ENCODE measurements at places on chromosomes 5 and 9.

DNA sequence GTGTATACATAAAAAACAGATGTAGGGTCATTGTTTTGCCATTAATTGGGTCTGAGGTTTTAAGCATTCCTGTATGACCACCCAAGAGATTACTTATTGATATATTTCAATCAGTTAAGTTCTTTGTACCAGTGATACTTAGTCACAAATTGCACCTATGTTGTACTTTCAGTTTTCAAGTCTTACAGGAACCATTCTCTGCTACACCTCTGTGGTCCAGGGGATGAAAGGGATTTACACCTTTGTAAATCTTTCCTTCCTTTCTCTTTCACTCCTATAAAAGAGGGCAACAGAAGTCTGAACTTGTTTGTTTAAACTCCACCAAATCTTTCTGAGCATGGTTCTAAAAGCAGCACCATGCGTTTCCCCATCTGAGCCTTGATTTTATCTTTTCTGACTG lies 86.1 kb downstream of the DEPDC1B start:
- no peak for DNase-seq

- DNase-seq: no peak
Observed at GRCh38 chr9:19371942-19372341, 8.1 kb downstream of the RPS6 start.

GRCh38 chr9:126061575-126061974 lies 265.1 kb upstream of the MVB12B start:
- DNase-seq: no peak

- DNase-seq: no peak
Observed at GRCh38 chr5:109971968-109972367, 282.2 kb downstream of the MAN2A1 start.

DNA sequence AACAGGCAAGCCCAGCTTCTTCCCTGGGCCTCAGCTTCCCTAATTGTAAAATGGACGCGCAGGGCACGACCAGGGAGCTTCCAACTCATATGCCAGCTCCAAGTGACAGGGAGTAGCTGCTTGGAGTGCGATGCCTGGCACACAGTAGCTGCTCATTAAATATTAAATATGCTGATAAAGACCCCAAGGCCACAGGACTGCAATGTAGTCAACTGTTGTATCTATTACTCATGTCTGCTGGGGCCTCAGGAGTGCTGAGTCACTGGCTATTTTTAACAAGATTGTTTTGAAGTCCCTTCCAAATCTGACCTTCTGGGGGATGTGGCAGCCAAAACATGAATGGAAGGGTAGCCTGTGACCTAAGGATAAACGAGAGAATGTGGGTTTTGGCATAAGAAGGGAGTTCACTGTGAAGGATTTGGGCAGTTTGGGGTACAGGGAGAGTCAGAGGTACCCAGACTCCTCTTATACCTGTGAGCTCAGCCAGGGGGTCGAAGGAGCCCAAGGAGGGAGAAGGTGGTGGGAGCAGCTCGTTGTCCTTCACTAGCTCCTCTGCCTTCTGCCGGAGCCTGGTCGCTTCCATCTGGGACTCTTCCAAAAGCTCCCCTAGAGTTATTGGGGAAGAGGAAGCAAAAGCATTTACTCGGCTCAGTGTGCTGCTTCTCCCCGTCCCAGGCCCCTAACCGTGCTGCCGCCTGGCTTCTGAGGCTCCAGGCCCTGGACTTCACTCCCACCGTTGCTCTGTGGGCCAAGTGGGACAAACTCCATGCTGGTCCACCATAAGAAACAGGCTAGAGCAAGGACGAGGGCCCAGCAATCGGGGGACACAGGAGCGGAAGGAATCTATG lies 17.5 kb downstream of the TNIP1 start:
- DNase-seq: no peak

- no peak for DNase-seq
Observed at GRCh38 chr5:60196385-60197113, 303.0 kb upstream of the PDE4D start.

DNA sequence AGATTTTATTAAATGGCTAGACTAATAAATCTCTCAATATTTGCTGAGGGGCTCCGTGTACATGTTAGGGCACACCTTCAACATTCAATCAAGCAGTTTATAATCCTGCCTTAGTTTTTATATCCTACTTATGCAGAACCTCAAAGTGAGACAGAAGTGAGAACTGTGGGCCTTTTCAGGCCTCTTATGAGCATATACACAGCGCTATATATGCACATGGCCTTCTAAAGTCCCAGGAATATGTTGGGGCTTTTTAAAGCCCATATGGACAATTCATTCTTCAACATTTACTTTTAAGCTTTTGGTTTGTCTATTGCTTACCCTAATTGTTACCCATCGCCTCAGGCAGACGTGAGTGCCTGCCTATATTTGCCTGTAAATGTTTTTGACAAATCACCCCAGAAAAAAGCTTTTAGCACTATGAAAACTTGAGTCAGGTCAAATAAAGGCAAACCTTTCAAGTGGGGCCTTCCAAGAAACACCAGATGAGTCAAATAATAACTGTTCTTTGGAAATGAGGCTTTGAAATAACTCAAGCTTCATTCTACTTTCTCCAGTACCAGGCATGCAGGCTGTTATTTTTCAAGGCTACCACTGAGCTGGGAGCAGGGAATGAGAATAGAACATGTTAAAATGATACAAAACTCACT lies 58.2 kb downstream of the ESM1 start:
- no peak for DNase-seq

DNA sequence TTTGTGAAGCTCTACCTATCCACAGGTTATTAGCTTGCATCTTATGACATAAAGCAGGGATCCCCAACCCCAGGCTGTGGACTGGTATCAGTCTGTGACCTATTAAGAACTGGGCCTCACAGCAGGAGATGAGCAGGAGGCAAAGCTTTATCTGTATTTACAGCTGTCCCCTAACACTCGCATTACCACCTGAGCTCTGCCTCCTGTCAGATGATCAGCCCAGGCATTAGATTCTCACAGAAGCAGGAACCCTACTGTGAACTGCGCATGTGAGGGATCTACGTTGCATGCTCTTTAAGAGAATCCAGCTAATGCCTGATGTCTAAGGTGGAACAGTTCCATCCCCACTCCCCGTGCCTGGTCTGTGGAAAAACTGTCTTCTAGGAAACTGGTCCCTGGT lies 19.7 kb downstream of the FBXW11 start:
- no peak for DNase-seq

GRCh38 chr5:171067540-171068130 lies 205.8 kb downstream of the RANBP17 start:
- no peak for DNase-seq

- DNase-seq: no peak
Observed at GRCh38 chr5:74576941-74577456, 63.5 kb downstream of the ENC1 start.

GRCh38 chr9:136799079-136799853 lies 3.1 kb downstream of the CCDC183 start:
- peak; percentile 73 for DNase-seq

- no peak for DNase-seq
Observed at GRCh38 chr5:64333886-64334285, 168.2 kb downstream of the RNF180 start.

DNA sequence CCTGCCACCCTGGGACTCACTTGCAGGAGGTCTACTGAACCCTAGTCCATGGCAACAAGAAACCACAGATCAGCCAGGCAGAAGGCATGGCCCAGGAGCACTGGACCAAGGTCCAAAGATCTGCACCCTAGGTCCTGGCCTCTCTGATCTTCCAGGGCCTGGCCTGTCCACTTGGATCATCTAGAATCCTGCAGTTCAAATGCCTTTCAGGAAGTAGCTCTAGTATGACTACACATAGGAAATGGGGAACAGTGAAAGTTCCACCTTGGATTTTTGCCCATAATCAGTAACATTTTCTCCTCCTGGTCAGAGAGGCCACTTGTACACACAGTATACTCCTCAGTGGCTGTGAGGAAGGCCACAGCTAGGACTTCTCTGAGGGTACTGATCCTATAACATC lies 11.5 kb downstream of the ANXA6 start:
- no peak for DNase-seq

- no peak for DNase-seq
Observed at GRCh38 chr5:170644501-170644900, 139.0 kb upstream of the GABRP start.

GRCh38 chr5:53962306-53962705 lies 348.1 kb downstream of the ARL15 start:
- no peak for DNase-seq

DNA sequence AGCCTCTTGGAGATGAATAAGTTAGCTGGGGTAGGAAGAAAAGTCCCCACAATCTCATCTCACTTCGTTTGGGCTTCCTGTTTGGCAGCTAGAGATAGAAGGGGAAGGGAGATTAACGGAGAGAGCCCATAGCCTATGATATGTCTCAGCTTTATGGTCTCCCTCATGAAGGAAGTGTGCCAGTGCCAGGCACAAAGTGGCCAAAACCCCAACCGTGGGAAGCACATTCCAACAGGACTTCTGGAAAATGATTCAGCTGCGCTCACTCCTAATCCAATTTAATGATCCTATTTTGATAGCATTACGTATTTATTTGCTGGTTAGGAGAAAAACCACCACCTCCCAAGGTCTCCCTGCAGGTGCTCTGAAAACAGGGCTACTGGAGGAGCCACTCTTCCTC lies 303.1 kb upstream of the CLINT1 start:
- no peak for DNase-seq

GRCh38 chr5:126046846-126047571 lies 376.2 kb upstream of the GRAMD2B start:
- no peak for DNase-seq

DNA sequence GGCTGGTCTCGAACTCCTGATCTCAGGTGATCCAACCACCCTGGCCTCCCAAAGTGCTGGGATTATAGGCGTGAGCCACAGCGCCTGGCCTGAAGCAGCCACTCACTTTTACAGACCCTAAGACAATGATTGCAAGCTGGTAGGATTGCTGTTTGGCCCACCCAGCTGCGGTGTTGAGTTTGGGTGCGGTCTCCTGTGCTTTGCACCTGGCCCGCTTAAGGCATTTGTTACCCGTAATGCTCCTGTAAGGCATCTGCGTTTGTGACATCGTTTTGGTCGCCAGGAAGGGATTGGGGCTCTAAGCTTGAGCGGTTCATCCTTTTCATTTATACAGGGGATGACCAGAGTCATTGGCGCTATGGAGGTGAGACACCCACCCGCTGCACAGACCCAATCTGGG lies 1.5 kb downstream of the CA9 start:
- no peak for DNase-seq

DNA sequence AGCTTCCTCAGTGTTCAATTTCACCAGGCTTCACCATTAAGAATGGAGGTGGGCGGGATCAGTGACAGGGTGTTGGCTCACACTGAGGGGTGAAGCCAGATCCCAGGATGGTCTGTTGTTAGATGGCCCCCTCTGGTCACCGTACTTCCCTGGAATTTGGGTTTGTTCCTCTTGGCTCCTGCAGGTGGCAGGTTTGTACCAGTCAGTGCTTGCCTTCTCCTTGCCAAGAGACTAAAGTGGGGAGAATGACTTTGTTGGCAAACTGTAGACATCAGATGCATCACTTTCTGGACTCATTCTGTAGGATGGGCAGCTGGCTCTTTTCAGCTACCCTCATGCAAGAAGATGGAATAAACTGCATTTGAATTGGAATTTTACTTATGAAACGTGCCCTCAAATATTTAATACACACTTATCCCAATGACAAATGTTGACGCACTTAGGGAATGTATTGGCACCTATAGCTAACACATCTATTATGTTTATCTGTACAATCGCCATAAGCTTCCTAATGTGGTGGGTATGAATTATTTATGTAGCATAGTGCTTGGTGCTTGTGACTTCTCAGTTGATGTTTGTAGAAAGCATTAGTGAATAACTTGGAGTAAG lies 31.4 kb upstream of the ANKRD55 start:
- DNase-seq: no peak

GRCh38 chr5:44565902-44566301 lies 176.7 kb upstream of the FGF10 start:
- no peak for DNase-seq

DNA sequence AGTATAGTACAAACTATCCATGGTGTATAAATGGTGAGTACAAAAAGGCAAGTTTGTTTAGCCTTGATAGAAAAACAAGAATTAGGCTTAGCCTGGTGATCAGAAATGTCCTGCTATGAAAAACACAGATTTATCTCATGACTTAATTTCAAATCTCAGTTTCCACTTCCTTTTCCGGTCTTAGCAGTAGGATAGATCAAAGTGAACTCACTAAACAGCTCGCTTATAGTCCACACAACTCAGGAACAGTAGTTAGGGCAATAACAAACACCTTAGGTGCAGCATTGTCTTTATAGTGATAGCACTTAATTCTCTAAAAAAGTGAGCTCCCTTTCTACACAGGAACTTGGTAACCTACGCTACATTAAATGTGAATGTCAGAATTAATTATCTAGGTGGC lies 11.4 kb downstream of the GOLGA1 start:
- DNase-seq: no peak

- no peak for DNase-seq
Observed at GRCh38 chr9:97374811-97375210, 37.1 kb upstream of the TDRD7 start.

GRCh38 chr5:125138266-125138665 lies 391.8 kb upstream of the ZNF608 start:
- DNase-seq: no peak

- no peak for DNase-seq
Observed at GRCh38 chr9:134570711-134571325, 70.8 kb upstream of the COL5A1 start.

- peak; percentile 75 for DNase-seq
Observed at GRCh38 chr5:135551593-135552447, 16.1 kb upstream of the NEUROG1 start.

- DNase-seq: no peak
Observed at GRCh38 chr5:33205727-33206410, 234.9 kb upstream of the TARS1 start.

- DNase-seq: peak; percentile 79
Observed at GRCh38 chr9:94819161-94819687, 92.7 kb downstream of the AOPEP start.

DNA sequence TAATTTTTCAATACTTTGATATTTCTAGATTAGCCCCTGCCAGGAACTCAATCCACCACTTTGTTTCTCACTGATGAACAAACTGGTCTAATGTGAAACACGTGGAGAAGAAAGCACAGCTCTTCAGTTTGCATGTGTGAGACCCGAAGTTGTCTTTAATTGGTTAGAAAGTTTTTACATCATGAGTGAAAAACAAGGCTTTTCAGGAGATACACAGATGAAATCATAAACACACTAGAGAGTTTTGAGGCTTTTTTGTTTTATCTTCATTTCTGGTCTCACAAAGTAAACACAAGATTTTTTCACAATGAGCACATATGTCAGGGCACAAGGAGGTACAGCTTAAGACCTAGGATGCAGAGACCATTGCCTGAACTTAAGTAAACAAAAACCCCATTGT lies 84.5 kb upstream of the MOCS2 start:
- DNase-seq: no peak
